Colonic mucosa (tissue), 4 donors: ENCODE measurements at places on chromosomes 3 and 15. TPM values are rescaled to one million over a fixed set of nuclear protein-coding genes. Genes with fewer than 3 reads are reported as not detected.
A peak's percentile ranks its signal among the peaks of the same experiment; 100 is the strongest.

SV2B gene
- 0.17 TPM for total RNA-seq

DNA sequence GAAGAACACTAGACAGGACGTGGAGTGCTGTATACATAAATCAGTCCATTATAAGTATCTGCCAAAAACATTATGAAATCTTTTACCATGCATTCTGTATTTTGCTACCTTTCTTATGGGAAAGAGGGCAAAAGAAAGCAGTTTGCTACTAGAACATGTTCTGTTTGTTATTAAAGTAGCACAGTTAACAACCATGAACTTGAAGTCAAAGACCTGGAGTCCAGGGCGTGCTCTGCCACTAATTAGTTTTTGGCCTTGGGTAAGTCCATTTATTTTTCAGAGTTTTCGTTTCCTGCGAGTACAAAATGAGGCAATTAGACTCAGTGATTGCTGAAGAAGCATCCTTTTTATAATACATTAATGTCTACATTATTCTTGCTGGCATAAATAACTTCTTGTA lies 143.3 kb upstream of the AGTR1 start:
- H3K4me1 ChIP-seq: no peaks in the 10 kb centered on the region
- no peak overlapping the region for H3K4me3 ChIP-seq
- H3K36me3 ChIP-seq: no peaks in the 10 kb centered on the region
- DNase-seq: no peak
- H3K27ac ChIP-seq: no peak overlapping the region

DNA sequence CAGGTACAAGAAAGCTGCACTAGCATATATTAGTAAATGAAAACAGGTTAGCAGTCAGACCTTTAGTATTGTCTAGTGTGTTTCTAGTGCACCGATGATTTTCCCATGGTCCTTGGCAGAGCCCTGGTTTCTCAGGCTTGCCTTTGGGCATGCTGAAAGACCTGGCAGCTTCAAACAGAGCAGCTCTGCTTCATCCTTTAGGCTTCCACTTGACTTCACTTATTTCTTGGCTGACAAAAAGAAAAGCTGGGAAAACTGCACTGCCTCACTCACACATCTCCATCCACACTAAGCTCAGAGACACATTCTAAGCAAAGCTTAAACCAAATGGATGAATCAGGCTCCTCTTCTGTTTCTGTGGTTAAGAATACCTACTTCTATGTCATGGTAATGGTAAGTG lies 374.8 kb upstream of the PDZRN3 start:
- no peaks in the 10 kb centered on the region for H3K36me3 ChIP-seq
- H3K27me3 ChIP-seq: no peaks in the 10 kb centered on the region
- H3K4me1 ChIP-seq: no peaks in the 10 kb centered on the region
- no peak for DNase-seq

- H3K27me3 ChIP-seq: no peaks in the 10 kb centered on the region
- no peaks in the 10 kb centered on the region for H3K36me3 ChIP-seq
- no peak overlapping the region for H3K27ac ChIP-seq
- no peaks in the 10 kb centered on the region for H3K4me1 ChIP-seq
- DNase-seq: no peak
These were observed 333.0 kb upstream of the RARB start for GRCh38 chr3:25094932-25095685.

DNA sequence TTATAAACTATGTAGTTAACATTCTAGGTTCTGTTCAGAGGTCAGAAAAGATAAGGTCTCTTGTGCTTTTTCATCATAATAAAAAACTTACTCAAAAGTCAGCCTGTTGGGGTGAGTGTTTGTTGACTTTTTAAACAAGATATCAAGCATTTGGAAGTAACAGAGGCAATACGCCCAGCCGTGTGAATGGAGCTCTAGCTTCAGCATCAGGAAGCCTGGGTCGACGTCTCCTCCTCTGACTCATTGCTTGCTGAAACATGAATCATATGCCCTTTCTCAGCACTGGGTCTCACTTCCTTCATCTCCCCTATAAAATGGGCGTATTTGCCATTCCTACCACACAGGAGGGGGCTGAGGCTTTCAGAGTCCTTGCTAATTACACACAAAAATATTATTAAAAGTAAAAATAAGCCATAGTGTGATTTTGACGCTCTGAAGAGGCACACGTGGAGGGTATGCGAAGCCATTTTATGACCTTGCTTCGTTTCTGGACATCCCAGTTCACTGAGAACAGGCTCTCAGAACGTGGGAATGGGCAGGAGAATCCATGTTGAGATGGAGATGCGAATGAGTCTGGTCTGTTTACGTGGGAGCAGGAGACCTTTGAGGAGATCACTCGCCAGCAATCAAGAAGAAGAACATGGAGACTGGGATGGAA lies 220.8 kb upstream of the TPRG1 start:
- no peaks in the 10 kb centered on the region for H3K36me3 ChIP-seq
- no peaks in the 10 kb centered on the region for H3K27me3 ChIP-seq
- H3K27ac ChIP-seq: peak overlapping the region; percentile 24
- no peaks in the 10 kb centered on the region for H3K4me1 ChIP-seq
- H3K4me3 ChIP-seq: no peak overlapping the region

DNA sequence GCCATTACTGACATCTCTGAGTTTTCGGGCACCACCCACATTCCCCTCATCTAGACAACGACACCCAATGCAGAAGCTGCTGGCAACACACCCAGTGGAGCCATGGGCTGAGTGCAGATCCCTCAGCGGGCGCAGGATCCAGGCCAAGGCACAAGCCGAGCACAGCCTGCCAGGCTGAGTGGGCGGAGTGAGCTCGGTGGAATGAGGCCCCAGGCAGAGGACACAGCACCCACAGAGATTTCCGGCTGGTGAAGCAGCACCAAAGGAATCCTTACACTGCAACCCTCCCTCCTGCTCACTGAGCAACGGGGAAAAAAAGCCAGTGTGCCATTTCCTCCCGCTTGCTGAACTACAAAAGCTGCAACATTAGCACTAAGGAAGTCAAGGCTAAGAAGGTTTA lies 34.3 kb downstream of the ZMAT3 start:
- H3K27me3 ChIP-seq: no peaks in the 10 kb centered on the region
- DNase-seq: peak; percentile 22
- no peak overlapping the region for H3K27ac ChIP-seq
- H3K36me3 ChIP-seq: no peaks in the 10 kb centered on the region
- no peaks in the 10 kb centered on the region for H3K4me1 ChIP-seq

- H3K27ac ChIP-seq: no peak overlapping the region
- H3K4me1 ChIP-seq: peaks cover 3% of the 10 kb centered on the region
- H3K4me3 ChIP-seq: no peak overlapping the region
- DNase-seq: no peak
These were observed 5.6 kb downstream of the GREM1 start for GRCh38 chr15:32723171-32723948.

DNA sequence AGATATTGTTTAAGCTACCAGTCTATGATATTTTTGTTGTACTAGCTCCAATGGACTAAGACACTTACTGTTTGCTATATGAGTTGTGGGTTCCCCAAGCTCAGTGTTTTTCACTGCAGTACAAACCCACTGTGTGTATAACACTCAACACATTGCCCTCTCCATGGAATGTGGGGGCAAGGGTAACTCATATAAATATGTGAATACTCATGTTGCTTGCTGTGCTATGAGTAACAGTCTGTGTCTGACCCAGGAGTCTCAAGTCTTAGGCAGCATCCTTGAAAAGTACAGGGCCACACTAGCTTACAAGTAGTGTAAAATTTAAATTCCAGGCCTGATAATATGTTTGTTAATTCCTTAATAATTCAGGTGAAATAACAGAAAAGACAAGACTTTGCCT lies 22.5 kb upstream of the CNTN3 start:
- H3K36me3 ChIP-seq: no peaks in the 10 kb centered on the region
- no peak overlapping the region for H3K27ac ChIP-seq
- H3K27me3 ChIP-seq: no peaks in the 10 kb centered on the region

DNA sequence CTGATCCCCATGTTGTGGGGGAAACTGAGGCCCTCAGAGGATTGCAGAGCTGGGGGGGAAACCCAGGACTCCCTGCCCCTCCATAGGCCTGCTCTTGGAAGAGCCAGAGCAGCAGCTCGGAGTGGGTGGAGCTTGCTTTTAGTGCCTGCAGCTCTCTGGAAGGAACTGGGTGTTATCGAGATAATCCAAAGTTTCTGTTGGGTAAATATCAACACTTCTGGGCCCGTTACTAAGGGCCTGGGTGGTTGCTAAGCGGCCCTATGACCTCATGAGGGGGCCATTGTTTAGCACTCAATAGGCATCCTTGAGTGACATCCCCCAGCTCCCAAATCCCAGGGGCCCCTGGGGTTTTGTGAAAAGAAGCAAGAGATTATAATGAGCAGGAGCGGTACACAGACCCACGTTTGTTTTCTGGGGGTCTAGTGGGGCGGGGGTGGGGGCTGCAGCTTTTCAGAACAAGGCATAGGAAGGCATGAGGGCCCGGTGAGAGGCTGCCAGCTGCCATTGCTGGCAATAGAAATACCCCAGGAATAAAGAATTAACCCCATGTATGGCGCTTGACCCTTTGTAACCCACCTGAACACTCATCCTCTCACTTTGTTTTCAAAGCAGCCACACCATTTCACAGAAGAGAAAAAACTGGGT lies 48.3 kb upstream of the ATP2B2 start:
- no peak overlapping the region for H3K4me3 ChIP-seq
- H3K27me3 ChIP-seq: no peaks in the 10 kb centered on the region
- H3K27ac ChIP-seq: no peak overlapping the region
- no peaks in the 10 kb centered on the region for H3K36me3 ChIP-seq

- H3K4me3 ChIP-seq: no peak overlapping the region
- H3K36me3 ChIP-seq: no peaks in the 10 kb centered on the region
- no peaks in the 10 kb centered on the region for H3K27me3 ChIP-seq
- no peak for DNase-seq
These were observed 101.3 kb downstream of the NR2F2 start for GRCh38 chr15:96431786-96432185.

DNA sequence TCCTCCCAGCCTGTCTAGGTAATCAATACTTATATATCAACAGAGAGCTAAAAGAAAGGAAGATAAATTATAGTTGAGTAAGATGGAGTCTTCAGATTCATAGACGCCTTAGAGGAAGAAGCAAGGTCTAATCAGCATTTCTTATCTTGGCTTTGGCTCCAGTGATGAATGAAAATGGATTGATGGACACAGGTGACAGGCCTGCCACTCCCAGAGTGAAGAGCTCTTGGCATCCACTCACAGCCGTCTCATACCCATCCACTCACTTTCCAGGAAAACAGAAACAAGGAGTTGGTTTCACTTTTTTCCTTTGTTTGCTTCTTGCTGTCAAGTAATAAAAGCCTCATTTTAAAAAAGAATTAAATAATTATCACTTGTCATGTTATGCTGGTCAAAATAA lies 168.2 kb downstream of the MFSD1 start:
- no peaks in the 10 kb centered on the region for H3K36me3 ChIP-seq
- no peak for DNase-seq
- H3K27ac ChIP-seq: no peak overlapping the region
- no peaks in the 10 kb centered on the region for H3K4me1 ChIP-seq
- H3K4me3 ChIP-seq: no peak overlapping the region
- no peaks in the 10 kb centered on the region for H3K27me3 ChIP-seq

GRCh38 chr15:39828374-39828931 lies 45.8 kb upstream of the FSIP1 start:
- no peak overlapping the region for H3K4me3 ChIP-seq
- H3K36me3 ChIP-seq: no peaks in the 10 kb centered on the region
- no peak for DNase-seq
- no peak overlapping the region for H3K27ac ChIP-seq

- H3K36me3 ChIP-seq: no peaks in the 10 kb centered on the region
- peak; percentile 37 for DNase-seq
- H3K4me3 ChIP-seq: no peak overlapping the region
- H3K4me1 ChIP-seq: no peaks in the 10 kb centered on the region
These were observed 44.3 kb upstream of the UBE2E1 start for GRCh38 chr3:23761440-23761896.

DNA sequence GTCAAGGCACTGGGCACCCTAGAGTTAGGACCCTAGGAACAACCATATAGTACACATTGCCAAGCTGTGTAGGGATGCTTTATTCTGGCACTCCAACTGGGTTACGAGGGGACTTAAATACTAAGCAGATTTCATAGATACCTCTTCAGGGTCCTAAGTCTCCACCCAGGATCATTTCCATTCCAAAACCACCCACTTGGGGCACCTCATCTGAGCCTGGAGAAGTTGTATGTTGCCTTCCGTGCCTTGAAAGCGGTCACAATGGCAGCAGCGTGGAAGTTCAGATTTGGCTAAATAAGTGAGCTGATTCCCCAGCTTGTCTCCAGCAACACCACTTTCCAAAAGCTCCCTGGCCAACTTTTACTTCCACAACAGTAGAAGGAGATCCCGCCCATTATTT lies 4.6 kb downstream of the TMEM202 start:
- H3K4me1 ChIP-seq: no peaks in the 10 kb centered on the region
- no peaks in the 10 kb centered on the region for H3K36me3 ChIP-seq
- DNase-seq: no peak
- no peaks in the 10 kb centered on the region for H3K27me3 ChIP-seq

- H3K4me3 ChIP-seq: no peak overlapping the region
- no peak overlapping the region for H3K27ac ChIP-seq
- peak; percentile 79 for DNase-seq
- no peaks in the 10 kb centered on the region for H3K36me3 ChIP-seq
These were observed 20.3 kb upstream of the CSPG4 start for GRCh38 chr15:75732809-75733451.

DNA sequence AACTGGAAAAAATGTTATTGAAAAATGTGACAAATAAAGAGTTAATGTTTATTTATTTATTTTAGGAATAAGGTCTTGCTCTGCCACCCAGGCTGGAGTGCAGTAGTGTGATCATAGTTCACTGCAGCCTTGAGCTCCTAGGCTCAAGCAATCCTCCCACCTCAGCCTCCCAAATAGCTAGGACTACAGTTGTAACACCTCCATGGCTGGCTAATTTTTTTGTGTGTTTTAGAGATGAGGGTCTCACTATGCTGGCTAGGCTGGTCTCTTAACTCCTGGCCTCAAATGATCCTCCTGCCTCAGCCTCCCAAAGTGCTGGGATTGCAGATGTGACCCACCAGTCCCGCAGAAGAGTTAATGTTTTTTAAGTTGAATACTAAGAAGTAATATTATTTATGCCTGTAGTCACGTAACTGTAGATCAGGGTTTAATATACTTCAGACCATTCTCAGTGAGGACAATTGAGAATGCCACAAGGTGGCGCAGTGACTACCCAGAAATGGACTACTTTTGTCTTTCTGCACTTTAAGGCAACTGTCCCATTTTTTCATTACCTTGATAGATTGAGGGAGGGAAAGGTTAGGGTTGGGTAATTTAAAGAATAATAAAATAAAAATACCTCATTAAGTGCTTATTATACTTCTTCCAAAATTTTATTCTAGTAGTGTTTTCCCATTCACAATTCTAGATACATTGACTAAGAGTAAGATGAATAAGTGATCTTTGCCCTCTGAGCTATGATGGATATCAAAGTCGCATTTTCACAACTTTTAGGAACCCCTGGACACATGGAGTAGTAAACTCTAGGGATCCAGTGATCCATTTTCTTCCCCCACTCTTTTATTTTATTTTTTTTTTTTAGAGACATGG lies 6.0 kb downstream of the MUC13 start:
- no peaks in the 10 kb centered on the region for H3K4me1 ChIP-seq
- H3K36me3 ChIP-seq: no peaks in the 10 kb centered on the region
- no peak overlapping the region for H3K27ac ChIP-seq
- H3K4me3 ChIP-seq: no peak overlapping the region
